Mucosa of gallbladder (tissue), 1 donor: ENCODE measurements at places on chromosomes 6 and 20. TPM values are rescaled to one million over a fixed set of nuclear protein-coding genes. Genes with fewer than 3 reads are reported as not detected.

EPB41L1 gene
- total RNA-seq, result 136 TPM

- no peak for DNase-seq
Observed at GRCh38 chr6:23176471-23176870, 607.1 kb downstream of the HDGFL1 start.

EFCAB8 gene
- total RNA-seq, result 0.20 TPM

SLC26A8 gene
- not detected for total RNA-seq

DNA sequence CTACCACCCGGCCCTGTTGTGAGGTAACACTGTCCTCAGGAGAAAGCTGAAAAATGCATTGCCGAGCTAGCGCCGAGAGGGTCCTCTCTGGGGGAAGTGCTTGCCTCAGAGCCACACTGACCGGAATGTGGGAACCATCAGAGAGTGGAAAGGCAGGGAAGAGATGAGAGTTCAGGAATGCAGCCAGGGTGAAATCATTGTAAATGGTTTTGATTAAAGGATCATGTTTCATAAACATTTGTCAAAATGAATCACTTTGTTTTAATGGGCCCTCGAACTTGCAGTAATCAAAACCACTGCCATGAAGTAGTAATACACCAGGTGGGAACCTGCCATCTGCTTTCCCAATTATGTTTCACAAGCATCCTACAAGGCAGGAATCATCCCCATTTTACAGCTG, 16.9 kb upstream of the IL17F start:
- DNase-seq, result no peak

GRCh38 chr6:36713846-36714245, 16.2 kb downstream of the RAB44 start:
- no peak for DNase-seq

DNA sequence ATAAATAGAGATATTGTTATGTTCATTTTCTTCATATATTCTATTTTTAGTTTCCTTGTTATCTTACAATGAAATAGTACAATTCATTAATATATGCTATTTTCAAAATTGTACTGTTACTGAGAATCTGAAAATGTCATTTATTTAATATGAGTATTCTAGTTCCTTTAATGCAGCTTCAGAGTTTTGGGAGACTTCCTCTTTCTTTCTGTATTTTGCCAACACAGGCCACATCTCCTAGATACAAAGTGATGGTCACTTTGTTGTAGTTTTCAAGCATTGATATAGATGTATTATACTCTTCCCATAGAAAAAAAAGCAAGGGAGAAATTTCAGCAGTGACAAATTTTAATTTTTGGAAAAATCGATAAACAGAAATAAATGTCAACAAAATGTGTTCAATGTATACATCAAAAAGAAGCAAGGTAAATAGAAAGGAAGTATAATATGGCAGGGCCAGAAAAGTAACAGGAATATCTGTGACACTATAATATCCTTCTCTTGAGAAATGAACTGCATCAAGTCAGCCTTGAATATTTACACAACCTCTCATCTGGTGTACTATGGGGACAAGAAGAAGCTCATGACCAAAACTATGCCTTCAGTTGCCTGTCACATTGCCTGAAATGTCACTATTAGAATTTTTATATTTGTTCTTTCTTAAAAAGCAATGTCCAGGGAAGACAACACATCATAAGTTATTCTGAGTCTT, 396.0 kb downstream of the TBC1D32 start:
- no peak for DNase-seq

GRCh38 chr6:48116699-48117645, 6.0 kb upstream of the PTCHD4 start:
- no peak for DNase-seq

DNA sequence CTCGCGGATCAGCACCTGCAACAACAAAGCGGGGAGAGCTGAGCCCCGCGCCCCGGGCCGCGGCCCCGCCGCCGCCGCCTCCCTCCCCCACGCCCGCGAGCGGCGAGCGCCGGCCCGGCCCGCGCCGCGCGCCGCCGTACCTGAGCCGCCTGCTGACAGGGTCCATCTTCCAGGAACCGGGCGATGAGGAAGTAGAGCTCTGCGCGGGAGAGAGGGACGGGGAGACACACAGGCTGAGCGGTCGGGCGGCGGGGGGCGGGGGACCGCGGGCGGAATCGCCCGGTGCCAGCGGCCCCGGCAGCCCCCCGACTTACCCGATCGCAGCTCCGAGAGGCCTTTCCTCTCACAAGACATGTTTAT, 359 bp downstream of the PHIP start:
- peak; percentile 33 for DNase-seq

DNA sequence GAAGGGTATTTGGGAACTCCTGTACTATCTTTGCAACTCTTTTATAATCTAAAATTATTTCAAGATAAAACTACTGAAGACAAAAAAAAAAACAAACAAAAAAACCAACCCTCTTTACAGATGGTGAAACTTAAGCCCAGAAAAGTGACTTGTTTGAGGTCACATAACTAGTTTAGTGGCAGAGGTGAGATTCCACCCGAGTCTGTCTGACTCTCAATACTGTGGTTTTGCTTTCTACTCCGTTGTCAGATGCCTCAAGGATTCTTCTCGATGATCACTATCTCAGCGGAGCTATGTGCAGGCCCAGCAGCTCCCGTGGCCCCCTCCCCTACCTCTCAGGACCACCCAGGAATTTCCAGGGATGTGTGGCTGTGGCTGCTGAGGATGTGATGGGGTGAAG, 36.1 kb upstream of the KCNB1 start:
- no peak for DNase-seq

ZBP1 gene
- total RNA-seq, result 1.3 TPM

DHX16 gene
- total RNA-seq, result 31.2 TPM

GRCh38 chr6:160974304-160974771, 17.2 kb upstream of the MAP3K4 start:
- DNase-seq, result peak; percentile 51

GRCh38 chr6:105209950-105210706, 30.3 kb upstream of the POPDC3 start:
- no peak for DNase-seq

DNA sequence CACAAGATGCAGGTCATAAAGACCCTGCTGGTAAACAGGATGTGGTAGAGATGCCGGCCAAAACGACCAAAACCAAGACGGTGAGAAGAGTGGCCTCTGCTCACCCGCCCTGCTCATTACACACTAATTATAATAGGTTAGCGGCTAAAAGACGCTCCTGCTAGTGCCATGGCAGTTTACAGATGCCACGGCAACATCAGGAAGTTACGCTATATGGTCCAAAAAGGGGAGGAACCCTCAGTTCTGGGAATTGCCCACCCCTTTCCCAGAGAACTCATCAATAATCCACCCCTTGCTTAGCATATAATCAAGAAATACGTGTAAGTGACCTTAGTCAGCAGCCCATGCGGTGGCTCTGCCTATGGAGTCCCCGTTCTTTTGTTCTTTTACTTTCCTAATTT, 17.6 kb downstream of the BHLHE23 start:
- DNase-seq, result no peak

DNA sequence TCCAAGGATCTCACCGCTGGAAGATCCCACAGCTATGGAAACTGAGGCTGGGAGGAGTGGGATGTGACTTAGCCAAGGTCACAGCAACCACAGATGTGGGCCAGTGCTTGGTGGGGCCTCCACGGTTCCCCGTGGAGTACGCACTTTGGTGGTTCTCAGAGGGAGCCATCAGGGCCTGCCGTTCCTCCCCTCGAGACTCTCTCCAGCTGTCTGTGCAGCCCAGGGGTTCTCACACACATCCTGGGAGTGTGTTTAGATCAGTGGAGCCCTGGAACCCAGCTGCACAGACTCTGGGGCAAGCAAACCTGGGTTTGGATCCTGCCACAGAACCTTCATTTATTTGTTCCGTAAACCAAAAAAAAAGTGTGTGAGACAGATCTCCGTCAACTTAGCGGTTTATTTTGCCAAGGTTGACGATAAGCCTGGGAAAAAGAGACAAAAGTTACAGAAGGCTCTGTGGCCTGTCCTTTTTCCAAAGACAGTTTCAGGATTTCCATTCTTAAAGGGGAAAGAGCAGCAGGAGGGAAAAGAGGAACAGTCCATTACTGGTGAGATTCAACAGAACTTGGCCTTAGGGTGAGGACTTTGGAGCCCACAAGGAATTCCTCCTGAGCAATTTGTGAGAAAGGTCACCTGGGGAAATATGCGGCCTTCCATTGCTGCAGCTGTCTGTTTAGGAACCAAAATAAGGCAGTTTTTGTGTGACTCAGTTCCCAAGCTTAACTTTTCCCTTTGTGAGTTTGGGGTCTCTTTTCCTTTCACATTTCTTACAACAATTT, 13.6 kb upstream of the MYMX start:
- DNase-seq, result no peak

GRCh38 chr20:40675599-40676221, 13.3 kb downstream of the MAFB start:
- DNase-seq, result no peak

DNA sequence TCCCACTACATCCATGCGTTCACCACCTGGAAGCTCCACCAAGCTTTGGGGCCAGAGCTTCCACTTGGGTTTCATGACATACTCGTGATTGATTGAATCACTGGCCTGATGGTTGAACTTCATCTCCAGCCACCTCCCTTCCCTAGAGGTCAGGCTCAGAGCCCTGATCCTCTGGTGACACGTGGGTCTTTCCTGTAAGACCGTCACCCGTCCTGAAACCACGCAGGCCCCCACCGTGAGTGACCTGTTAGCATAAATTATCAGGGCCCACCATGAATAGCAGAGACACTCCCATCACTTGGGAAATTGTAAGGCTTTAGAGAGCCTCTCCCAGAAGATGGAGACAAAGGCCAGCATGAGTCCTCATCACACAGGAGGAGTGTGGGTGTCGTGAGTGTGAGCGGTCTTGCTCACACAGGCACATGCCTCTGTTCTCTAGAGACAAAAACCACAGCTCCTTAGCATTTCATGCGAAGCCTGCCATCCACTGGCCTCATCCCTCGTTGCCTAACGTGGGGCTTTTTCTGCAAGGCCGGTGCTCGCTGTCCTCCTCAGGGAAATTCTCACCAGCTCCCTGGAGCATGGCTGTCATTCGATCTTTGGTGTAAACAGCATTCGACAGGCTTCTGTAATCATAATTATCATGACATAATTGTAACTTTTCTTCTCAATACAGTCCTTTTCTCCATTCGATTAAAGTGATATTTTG, 65.1 kb upstream of the DUSP22 start:
- DNase-seq, result no peak

DNA sequence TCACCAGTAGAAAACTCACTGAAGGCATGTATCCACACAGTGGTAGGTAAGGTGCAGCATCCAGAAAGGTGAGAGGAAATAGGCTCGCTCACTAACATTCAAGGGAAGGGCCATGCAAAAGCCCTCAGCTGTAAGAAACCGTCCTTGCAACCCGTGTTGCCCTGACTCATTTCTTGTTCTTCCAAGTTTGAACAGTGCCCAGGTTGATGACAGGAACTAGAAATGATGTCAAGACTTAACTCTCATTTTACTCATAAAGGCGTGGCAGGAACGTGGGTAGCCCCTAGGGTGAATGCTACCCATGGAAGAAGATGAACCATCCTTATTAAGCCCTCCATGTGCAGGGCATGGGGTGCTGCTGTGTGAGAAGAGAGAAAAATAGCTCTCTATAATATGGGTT, 187.6 kb downstream of the CD83 start:
- DNase-seq, result no peak

DNA sequence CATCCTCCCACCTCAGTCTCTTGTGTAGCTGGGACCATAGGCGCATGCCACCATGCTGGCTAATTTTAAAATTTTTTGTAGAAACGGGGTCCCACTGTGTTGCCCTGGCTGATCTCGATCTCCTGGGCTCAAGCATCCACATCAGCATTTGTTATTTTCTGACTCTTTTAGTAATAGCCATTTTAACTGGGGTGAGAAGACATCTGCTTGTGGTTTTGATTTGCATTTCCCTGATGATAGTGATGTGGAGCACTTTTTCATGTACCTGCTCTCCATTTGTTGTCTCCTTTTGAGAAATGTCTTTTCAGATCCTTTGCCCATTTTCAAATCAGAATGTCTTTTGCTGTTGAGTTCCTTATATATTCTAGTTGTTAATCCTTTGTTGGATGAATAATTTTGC, 22.2 kb upstream of the TULP4 start:
- no peak for DNase-seq

CD93 gene
- 38.4 TPM for total RNA-seq

DNA sequence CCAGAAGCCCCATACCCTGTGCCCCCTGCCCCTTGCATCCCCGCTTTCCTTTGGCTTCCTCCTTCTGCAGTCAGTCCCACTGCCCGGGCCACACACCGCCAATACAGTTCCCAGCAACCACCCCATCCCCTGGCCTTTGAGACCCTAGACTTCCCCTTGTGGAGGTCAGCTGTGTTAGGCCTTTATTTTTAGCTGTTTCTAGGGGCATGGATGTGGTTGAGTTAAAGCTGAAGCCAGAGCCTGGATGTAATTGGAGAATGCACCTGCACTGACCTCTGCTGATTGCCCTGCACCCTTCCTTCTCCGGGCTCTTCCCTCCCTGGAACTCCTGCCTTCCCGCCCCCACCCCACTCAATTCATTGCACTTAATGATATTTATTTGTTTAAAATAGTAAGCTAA, 33.9 kb downstream of the LYRM2 start:
- no peak for DNase-seq

GRCh38 chr6:46273911-46274310, 103.1 kb upstream of the ENPP5 start:
- DNase-seq, result no peak

PNLDC1 gene
- total RNA-seq, result 0.23 TPM

- no peak for DNase-seq
Observed at GRCh38 chr6:100553243-100553642, 88.5 kb upstream of the SIM1 start.

DNA sequence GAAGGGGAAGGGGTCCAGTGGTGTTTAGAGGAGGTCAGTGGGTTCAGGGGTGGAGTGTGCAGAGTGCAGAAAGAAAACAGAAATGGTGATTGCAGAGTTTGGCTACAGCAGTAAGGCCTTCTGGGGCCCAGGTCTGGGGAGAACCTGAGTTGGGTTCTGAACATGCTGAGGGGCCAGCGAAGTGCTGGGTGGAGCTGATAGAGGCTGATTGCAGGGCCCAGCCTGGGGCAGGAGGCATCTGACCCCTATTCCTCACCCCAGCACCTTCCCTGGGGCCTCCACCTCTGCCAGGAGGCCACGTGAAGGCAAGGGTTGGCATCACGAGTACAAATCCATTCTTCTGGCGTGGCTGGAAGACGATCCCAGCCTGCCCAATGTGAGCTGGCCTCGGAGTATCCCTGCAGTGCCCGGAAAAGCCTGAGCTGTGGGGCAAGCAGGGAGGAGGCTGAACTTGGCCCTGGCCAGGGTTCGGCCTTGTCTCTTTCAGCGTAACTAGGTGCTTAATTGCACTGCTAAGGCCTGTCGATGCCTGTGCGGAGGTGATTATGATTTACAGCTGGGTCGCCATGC, 35.3 kb downstream of the VSTM2L start:
- no peak for DNase-seq

- no peak for DNase-seq
Observed at GRCh38 chr6:127118298-127119101, at the start of gene RSPO3. Gene RSPO3, plus strand, starts transcription at chr6:127118671. Its CDS starts 522 bp downstream, at chr6:127119193.

DNA sequence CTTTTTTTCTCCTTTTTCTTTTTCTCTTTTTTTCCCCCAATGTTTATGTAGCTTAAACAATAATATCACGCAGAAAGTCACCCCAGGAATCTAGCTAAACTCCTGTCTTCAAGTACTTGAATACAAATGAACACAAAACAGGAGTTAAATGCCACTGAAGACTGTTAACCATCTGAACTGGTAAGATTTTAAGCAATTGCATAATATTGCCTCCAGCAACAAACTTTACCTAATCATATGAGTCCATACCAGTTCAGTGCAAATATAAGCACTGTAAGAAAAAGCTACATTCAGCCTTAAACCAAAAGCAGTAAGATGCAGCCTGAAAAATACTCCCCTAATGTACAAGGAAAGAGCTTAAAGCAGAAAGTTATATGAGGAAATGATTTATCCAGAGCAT, 173.9 kb upstream of the TFAP2D start:
- DNase-seq, result no peak

SIRPD gene
- 0.40 TPM for total RNA-seq

GRCh38 chr20:25452333-25452732, 44.9 kb downstream of the GINS1 start:
- DNase-seq, result no peak
